ENCODE measurements at places on chromosomes 5 and 9. TPM values are rescaled to one million over a fixed set of nuclear protein-coding genes. Genes with fewer than 3 reads are reported as not detected.

POLK gene
- polyA plus RNA-seq = 29.9 TPM

SLC24A2 gene
- polyA plus RNA-seq = not detected

MZB1 gene
- polyA plus RNA-seq = 193 TPM

KCNV2 gene
- not detected for polyA plus RNA-seq

ACOT12 gene
- not detected for polyA plus RNA-seq

PRLR gene
- polyA plus RNA-seq = not detected
